Cardiac septum (tissue), 1 donor: ENCODE measurements at places on chromosomes 4 and X.

- no peak for DNase-seq
These were observed 201.1 kb upstream of the MBNL3 start for GRCh38 chrX:132689612-132690563.

- no peak for DNase-seq
These were observed 4.6 kb downstream of the SEC31A start for GRCh38 chr4:82886147-82886942.

DNA sequence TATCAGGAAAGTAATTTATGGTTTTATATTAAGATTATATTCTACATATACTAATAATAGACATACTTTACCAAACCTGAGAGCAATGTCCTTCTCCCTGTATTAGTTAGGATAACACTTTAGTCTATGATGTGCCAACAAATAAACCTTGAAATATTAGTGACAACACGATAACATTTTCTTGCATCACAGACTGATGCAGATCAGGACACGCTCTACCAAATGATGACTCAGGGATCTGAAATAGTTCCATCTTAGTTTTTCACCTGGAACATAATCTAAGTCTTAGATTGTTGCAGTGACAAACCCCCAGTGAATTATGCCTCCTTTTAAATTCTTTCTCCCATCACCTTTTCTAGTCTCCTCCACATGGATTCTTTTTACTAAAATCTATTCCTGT, 214.2 kb downstream of the CLCN4 start:
- DNase-seq: no peak

- no peak for DNase-seq
These were observed 67.5 kb downstream of the FBXW7 start for GRCh38 chr4:152468408-152468807.

DNA sequence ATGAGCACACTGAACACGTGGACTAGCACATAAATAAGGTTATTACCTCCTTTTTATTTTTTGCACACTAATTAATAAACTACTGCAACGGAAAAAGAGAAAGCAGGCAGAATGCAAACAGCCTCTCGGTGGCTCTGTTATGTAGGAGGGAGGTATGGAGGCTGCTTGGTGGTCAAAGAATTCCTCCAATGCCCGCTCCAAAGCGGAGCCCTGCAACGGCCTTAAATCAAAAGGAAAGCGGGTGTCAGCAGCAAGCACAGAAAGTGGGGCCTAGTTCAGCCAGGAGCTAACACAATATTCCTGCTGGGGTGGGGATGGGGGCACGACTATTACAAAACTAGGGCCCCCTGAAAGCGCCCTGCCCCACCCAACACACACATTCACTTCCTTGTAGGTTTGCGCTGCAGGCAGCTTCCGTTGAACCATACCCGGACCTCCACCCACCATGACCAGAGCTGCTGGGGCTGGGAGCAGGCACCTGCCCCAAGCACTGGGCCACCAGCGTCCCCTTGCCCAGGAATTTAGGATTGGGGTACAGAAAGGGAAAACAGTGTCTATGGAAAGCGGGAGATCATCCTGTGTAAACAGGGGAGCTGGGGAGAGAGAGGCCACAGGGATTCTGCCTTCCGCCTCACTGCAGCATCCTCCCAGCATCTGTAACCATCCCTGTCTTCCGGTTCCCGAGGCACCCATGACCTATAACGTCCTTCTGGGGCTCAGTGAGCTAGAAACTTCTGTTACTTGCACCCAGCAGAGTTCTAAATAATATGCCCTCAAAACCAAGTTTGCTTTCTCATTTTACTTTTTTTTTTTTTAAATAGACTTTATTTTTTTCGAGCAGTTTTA, 57.1 kb upstream of the DDX3X start:
- no peak for DNase-seq
